ENCODE measurements at places on chromosomes 7 and 10.

DNA sequence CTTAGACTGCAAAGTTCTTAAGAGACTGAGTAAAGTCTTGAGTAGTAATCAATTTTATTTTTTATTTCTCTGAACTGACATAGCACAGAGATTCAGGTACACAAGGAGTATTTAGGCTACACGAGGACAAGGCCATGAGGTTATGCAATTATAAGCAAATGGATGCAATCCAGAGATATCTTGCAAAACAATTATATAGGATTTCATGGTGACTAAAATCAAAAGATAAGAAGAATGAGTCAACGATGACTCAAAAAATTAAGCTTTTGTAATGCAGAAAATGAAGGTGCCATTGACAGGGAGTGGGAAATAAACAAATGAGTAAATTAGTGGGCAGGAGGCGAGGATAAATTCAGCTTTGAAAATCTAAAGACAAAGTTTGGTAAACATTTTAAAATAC, 66.7 kb upstream of the MYO3A start:
- DNase-seq: no peak

- no peak for DNase-seq
Measured at GRCh38 chr10:72059843-72060822, 28.2 kb downstream of the SPOCK2 start.

- DNase-seq: no peak
Measured at GRCh38 chr7:143372070-143372469, 9.1 kb upstream of the ZYX start.

- DNase-seq: no peak
Measured at GRCh38 chr7:29858191-29858951, 52.1 kb downstream of the WIPF3 start.

DNA sequence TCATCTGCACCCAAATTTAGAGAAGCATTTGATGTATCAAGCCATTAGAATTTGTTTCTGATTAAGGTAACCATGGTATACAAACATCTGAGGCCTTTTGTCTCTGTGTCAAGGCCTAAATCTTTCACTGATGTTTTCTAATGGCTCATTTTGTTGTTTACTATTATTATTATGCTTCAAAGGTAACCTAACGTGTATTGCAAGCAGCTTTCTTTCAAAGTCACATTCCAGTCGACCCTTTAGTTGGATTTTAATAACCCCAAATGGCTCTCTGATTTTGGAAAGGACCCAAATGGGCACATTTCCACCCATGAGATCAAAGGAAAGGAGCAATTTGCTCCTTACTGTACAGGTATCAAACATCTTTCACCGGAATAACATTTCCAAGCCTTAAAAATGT, 46.7 kb upstream of the WNT16 start:
- DNase-seq: no peak

GRCh38 chr7:129774359-129774758, 162.8 kb downstream of the NRF1 start:
- DNase-seq: no peak

DNA sequence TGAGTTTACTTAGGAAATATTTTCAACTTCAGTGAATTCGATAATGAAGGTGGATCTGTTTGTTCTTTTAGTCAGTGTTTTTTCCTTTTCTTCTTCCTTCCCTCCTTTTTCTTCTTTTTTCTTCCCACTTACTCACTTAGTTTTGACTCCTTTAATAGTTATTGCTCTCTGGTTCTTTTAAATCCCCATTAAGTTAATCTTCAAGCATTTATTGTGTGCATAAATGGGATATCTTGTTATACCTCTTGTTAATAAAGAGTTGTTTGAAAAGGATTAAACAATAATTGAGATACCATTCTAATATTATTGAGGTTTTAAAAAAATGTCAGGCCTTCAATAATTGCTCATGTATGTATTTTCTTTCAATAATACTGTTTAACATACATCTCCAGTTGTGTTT, 19.5 kb downstream of the STAM start:
- DNase-seq: no peak

DNA sequence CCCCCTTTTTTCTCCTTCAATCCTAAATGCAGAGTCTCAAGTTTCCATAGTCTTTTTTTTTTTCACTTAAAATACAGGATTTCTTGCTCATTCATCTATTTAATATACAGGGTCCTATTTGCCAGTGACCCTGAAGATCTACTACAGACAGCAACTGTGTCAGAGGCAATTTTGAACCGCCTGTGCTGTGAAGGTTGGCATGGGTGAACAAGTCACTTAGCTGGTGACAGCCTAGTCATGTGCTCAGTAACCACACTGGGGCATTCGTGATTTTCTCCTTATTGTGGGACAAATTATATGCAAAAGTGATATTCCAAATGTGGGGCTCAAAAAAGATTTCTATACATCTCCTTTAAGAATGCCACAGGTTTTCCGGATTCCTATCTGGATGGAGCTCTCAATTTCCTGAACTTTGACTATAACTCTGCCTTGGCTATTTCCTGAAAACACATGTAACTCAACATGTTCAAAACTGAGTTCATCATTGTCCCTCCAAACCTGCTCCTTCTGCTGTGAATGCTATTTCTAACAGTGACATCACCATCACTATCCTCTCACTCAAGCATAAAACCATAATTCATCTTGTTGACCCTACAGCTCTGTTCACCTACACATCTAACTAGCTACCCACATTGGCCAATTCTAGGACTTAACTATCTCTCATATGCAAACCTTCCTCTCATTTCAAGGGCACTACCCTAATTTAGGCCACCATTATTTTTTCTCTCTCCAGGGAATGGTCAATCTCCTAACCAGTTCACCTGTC, 36.7 kb downstream of the CDK6 start:
- no peak for DNase-seq

GRCh38 chr10:70445718-70446657, 4.5 kb upstream of the NODAL start:
- DNase-seq: no peak

- DNase-seq: no peak
Measured at GRCh38 chr7:69947998-69948397, 349.7 kb downstream of the AUTS2 start.

DNA sequence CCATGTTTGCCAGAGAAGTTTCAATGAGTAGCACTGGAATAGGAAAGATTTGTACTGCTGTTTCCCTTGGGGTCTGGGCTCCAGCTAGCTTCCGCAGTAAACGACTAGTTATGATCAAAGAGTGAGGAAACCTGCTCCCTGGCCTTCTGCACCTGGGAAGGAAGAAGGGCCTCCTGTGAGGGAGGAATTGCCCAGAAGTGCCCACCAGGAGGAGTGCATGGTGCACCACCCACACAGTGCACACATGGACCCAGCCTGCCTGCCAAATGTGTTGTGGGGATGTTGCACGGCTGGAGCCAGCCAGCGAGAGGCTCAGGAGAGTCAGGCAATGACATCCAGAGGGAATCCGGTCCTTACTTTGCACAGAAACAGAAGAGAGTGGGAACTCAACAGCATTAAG, 27.0 kb upstream of the FAM107B start:
- no peak for DNase-seq

DNA sequence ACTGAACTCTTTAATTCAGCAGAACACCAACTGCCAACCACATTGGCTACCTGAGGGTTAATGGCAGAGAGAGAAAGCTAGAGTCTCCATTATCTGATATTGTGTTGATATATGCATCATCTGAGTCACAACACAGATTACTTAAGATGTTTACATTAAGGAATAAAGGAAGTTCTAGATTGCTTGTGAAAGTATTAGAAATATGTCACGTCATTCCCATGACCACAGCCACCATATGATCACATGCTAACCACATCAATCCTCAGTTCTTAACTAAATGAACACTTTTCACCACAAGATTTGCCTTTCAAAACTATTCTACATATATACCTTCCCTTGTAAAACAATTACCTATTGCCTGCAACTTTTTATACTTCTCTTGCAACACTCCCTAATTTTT, 337.9 kb downstream of the FGFR2 start:
- DNase-seq: no peak

DNA sequence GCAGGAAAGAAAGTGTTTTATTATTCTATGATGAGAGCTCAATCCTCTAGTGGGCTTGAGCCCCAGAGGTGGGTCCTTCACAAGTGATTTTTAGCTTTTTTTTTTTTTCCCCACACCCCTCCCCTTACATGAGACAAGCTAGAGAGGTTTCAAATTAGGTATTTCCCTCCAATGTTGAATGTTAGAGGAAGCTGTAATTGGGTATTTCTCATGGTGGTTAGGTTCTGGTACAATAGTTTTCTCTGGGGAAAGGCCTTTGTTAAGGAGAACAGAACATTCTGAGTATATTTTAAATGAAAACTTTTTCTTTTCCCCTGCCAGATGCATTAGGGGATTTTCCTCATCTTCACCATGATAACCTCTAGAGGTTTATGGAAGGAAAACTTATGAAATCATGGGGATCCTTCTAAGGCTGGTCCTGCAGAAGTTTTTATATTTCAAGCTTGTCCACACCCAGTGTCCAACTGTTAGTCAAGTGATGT, 1039.7 kb downstream of the NRG3 start:
- no peak for DNase-seq

- DNase-seq: no peak
Measured at GRCh38 chr10:123640016-123640535, 26.1 kb upstream of the GPR26 start.

- DNase-seq: no peak
Measured at GRCh38 chr10:123147635-123148413, at the start of gene HMX2. TSS of gene HMX2 (plus strand) at chr10:123148136. CDS start at chr10:123148379, 243 bp downstream.

GRCh38 chr7:151861881-151862280, 15.0 kb downstream of the PRKAG2 start:
- no peak for DNase-seq

DNA sequence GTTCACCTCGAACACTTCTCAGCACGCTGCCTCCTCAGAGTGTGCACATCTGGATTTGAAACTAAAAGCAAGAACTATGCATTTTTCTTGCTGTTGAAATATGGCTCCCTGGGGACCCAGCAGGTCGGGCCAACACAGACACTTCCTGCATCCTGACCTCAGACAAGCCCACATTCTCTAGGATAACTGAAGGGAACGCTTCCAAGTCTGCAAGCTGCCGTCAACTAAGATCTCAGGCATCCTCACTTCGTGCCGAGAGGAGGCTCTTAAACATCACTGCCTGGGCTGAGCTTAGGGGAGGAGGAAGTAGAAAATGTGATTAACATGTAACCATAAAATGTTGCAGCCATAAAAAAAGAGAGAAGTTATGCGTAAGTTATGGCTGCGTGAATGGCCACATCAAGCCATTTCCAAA, 65.5 kb downstream of the PYROXD2 start:
- no peak for DNase-seq

DNA sequence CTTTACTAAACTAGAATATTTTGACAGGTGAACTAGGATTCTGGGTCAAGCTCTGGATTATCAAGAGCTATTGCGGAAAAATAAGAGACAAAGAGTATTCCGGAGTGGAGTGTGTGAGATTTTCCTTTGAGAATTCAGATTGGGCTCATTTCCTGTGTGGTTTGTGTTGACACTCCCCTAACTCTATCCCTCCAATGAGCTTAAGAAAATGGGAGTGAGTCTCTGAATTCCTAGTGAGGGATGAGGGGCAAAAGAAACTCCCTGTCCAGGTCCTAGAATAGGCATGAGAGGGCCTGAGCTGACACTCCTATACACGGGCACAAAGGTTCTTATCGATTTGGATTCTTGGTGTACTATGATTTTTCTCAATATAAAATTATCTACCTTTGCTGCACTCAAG, 10.2 kb downstream of the KLF14 start:
- no peak for DNase-seq

DNA sequence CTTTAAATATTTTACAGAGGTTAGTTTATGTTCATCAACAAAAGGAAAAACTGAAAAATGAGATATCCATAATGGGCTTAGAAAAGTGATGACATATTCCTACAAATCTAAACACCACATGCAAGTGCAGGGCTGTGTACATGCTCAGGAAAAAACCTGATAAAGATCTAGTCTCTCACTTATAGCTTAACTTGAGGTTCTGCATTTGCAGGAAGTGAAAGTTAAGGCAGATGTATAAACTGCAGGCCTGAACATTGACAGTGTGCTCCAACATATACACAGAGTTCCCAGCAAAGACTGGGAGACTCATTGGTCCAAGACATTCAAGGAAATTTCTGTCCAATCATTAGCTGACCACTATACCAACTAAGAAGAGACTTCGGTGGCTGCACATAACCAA, 63.8 kb upstream of the RET start:
- DNase-seq: no peak

DNA sequence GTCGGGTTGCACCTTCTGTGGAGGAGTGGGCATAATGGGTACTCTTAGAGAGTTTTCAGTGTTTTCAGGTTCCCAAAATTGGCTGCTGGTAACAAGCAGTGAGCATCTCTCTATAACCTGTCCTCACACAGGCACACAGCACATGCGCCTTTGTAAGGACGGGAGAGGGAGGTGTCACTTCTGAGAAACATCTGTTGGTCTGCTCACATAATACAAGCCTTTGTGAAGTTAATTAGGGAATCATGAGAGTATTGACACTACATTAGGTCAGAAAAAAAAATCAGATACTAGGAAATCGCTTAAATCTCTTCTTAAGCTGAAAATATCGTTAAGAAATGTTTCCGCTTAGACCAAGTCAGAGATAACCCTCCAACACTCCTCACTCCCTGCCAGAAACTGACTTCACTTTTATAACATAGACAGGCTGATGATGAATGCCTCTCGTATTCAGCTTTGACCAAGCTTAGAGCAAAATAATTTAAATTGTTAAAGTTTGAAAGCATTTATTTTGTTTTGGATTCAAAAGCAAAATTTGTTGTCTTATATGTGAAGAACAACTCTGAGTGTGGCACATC, 769.7 kb downstream of the TNS3 start:
- no peak for DNase-seq

DNA sequence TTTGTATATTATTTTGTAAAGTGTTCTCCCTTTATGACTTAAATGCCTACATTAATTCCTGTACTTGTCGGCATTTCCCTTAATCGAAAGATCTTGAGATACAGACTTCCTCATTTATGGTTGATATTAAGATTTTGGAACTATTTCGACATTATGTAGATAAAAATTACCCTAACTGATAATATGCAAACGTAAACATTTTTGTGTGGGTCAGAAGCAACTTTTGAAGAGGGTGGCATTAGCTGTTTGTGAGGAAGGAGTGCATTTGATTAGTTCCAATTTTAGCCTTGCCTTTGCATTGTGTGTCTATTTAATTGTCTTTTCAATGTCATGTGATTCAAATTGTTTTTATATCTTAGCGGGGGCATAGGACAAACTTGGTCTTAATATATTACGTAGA, 114.7 kb downstream of the BICC1 start:
- no peak for DNase-seq

GRCh38 chr7:947391-948210, 6.9 kb downstream of the ADAP1 start:
- no peak for DNase-seq

- no peak for DNase-seq
Measured at GRCh38 chr10:17094844-17095243, 34.8 kb downstream of the CUBN start.

- DNase-seq: no peak
Measured at GRCh38 chr10:88873757-88874156, 6.3 kb upstream of the STAMBPL1 start.

- no peak for DNase-seq
Measured at GRCh38 chr10:120989279-120989678, 138.1 kb downstream of the WDR11 start.

DNA sequence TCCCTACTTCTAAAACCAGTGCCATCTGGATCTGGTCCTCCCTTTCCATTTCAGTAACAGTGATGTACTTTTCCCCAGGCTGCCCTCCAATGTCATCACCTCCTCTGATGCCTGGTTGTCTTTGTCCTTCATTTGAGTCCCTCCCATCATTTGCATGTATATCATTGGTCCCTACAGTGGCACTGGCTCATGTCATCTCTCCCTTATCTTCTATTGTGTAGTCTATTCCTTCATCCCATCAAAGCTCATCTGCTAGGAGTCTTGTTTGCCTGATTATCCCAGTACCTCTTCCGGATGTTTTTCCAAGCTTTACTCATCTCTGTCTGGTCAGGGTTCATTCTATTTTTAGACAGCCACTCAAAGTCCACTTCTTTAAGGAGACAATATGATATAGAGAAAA, 292.9 kb upstream of the BMPER start:
- DNase-seq: no peak
